ENCODE measurements at places on chromosomes 5 and 9. TPM values are rescaled to one million over a fixed set of nuclear protein-coding genes. Genes with fewer than 3 reads are reported as not detected.

Gene MSH3
- total RNA-seq: 14.0 TPM

- no peak for DNase-seq
Measured at GRCh38 chr9:114470581-114470980, 34.7 kb downstream of the WHRN start.

GRCh38 chr9:130259044-130259443, 6.5 kb upstream of the HMCN2 start:
- no peak for DNase-seq

GRCh38 chr9:32431940-32432555, 47.6 kb downstream of the ACO1 start:
- DNase-seq: no peak

- DNase-seq: no peak
Measured at GRCh38 chr9:73179589-73179988, 27.9 kb downstream of the ANXA1 start.

Gene F2RL1
- total RNA-seq: 81.4 TPM

DNA sequence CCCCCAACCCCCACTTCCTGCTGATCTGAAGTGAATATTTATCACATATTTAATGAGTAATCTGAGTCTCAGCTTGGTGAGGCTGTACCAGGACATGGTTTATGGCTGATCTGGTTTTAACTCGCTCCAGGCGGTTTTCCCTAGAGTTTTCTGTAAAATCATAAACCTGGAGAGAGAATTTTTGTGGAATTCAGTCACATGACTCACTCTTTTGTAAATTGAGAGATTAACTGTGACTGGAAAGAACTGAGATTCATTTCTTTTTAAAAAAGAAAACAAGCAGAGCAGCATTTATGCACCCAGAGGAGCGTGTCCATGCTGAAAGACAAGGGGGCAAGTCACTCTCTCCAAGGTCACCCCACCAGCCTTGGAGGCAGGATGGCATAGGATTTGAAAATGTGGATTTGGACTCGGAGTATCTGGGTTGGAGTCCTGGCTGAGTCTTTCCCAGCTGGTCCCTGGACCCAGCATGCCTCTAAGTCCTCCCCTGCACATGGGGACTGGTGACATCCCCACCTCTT, 81.8 kb downstream of the ZNF618 start:
- DNase-seq: peak; percentile 44

Measured in glomerular endothelial cell (primary cell).